NCI-H1436 (cell line): ENCODE measurements at places on chromosomes 3 and 15.

- no peak for DNase-seq
Measured at GRCh38 chr3:30011237-30011803, 595.1 kb upstream of the TGFBR2 start.

DNA sequence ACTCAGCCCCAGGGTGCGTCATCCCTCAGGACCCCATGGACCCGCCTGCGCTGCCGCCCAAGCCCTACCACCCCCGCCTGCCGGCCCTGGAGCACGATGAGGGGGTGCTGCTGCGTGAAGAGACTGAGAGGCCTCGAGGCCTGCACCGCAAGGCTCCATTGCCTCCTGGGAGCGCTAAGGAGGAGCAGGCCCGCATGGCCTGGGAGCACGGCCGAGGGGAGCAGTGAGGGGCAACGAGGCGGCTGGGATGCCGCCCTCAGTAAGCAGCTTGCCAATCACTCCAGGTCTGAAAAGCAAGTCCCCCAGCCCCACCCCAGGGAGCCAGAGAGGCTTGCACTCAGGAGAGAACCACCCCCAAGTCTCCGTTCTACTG is 3.8 kb upstream of the MANF start:
- DNase-seq = no peak

DNA sequence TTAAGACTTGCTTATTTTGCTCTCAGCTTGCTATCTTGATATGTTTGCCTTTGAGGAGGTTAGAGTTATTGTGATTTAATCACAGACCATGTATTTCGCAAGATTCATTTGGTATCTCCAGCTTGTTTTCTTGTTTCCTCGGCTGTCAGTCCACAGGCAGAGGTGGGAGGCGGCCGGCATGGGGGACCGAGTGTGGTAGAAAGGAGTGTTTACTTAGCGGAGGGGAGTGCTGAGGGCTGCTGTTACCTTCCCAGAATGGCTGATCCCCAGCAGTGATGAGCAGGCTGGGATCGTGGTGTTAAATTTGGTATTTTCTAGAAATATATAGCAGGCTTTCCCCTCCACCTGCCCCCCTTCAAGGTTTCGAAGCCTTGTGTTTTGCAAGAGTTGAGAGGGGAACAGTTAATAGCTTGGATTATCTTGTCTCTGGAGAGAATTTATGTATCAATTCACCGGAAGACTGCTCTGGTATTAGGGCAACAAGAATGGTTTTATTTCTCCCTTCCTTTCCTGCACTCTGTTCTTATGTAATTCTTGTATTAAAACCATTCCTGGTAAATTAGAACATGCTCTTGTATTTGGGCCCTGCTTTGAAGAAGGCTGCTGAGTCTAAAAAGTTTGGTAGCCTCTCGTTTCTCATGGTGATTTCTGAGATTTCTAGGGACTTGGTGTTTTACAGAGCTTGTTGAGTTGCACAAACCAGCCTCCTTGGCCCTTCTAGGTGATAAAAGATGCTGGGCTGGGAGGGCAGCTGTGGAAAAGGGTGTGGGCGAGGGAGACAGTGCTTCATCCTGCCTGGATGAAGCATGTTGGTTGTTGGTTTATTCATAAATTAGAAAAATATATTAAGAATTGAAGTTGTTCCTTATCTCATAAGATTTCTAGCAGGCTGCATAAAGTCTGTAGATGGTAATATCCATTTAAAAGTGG is 151.4 kb downstream of the IGF1R start:
- no peak for DNase-seq

- no peak for DNase-seq
Measured at GRCh38 chr3:170867143-170867937, 2.7 kb downstream of the RPL22L1 start.

GRCh38 chr3:120498556-120499346 is 48.0 kb upstream of the FSTL1 start:
- DNase-seq = no peak

DNA sequence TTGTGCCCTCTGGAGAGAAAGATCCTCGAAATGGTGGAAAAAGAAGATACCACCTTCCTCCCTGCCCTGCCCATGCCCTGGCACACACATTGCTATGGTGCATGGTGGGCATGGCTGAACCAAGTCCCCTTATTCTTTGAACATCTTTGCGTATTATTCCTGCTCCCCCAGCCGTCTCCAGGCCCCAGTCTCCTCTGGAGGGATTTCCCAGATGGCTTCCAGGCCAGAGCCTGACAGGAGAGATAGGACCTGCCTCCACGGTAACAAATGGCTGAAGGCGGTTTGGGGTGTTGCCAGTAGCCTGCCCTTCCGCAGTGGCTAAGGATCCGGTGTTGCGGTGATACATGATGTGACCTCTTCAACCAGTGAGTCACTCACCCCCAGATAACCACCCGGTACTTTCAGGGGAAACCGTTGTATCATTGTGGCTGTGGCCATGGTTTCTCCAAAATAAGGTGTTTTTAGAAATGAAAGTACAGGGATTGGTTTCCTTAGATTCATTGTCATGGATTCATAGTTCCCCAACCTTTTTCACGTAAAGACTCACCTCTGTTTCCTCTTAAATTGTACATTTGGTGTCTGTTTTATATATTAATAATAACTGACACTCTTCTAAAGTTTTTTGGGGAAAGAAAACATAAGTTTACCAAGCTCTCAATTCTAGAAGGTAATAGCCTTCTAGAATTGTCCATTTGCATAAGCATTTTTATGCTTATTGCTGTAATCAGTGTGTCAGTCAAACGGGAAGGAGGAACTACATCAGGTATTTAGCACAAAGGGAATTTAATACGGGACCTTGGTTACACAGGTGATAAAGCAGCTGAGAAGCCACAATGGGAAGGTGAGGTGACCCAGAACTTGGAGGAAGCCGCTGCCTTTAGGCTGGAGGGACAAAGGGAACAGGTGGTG is 25.9 kb downstream of the SMAD3 start:
- no peak for DNase-seq

DNA sequence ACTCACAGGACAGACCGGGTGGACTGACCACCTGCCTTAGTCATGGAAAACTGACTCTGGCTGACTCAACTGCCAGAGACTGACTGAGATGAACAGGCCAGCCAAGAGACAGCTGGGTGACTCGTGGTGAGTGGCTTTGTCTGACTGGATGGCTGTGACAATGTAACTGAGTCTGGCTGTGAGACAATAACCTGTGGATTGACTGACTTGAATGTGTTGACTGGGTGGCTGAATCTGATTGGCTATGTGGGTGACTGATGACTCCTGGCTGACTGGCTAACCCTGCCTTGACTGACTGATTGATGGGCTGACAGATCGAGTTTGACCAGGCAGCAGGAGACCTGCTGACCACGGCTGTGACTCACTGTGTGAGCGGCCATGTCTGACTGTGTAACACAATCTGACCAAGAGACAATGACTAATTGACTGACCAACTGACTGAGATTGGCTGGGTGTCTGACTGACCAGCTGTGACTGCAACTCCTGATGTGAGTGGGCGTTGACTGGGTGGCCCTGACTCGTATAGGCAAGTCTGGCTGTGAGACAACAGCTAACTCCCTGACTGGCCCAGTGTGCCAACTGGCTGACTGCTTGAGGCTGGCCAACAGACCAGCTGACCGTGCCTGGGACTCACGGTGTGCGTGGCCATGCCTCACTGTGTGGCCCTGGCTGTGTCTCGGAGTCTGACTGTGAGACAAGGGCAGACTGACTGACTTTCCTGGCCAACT is 509.1 kb downstream of the SHQ1 start:
- DNase-seq = no peak

DNA sequence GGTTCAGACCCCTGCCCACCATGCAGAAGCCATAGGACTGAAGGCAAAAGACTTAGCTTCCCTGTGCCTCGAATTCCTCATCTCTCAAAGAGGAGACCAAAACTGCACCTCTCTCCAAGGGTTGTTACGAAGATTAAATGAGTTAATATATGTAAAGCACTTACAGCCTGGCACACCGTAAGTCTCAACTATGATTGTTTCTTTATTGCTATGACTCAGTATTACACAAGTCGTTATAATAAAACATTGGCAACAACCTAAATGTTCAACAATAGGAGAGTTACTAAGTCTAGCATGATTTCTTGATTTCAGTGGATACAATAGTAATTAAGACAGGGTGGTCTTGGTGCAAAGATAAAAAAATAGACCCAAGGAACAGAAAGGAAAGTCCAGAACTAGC is 19.6 kb upstream of the FGD5 start:
- no peak for DNase-seq

DNA sequence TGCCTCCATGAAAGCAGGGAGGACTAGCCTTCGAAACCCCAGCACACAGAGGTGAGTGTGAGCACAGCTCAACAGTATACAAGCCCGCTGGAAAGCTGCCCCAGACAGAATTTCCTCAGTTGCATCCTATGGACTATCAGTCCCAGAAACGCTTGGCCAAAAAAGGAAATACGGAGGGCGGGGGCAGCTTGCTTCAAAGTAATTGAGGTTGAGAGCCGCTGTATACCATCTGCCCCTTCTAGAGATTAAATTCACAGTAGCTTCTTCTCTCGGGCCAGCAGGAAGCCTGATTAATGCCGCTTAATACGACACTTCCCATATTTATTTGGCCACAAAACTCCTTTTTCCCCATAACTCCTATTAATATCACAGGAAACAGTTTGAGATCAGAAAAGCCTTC is 88.7 kb downstream of the LIPC start:
- DNase-seq = no peak

- DNase-seq = no peak
Measured at GRCh38 chr15:66880380-66881155, 178.5 kb downstream of the SMAD6 start.

- no peak for DNase-seq
Measured at GRCh38 chr3:88076712-88077111, 17.7 kb downstream of the ZNF654 start.

- no peak for DNase-seq
Measured at GRCh38 chr15:48091522-48091921, 29.3 kb upstream of the SLC24A5 start.

- no peak for DNase-seq
Measured at GRCh38 chr15:78507831-78508160, 419 bp downstream of the HYKK start.

GRCh38 chr3:27356976-27357375 is 12.2 kb downstream of the NEK10 start:
- no peak for DNase-seq

GRCh38 chr3:82764521-82764920 is 1003.1 kb upstream of the GBE1 start:
- DNase-seq = no peak

DNA sequence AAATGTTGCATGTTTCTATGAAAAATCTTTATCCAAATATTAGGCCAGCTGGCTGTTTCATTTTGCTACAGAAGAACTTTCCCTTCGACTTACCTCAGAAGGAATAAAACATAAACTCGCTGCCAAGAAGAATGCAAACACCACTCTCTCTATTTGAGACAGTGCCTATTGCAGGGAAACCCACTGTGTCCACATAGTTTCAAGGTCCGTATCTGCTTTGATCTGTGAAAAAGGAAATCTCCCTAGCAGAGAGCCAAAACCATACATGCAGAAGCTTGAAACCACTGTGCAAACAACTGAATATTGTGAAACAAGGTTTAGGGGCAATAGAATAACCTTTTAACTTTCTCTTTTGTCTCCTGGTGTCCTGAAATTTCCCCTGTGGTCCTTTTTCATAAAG is 35.0 kb upstream of the CAPN7 start:
- no peak for DNase-seq

- DNase-seq = no peak
Measured at GRCh38 chr3:4306860-4307259, 3.7 kb downstream of the SETMAR start.
